AML-193 (cell line): ENCODE measurements at places on chromosomes 5 and 9.

GRCh38 chr9:99211746-99212145, 10.0 kb downstream of the ALG2 start:
- DNase-seq, result no peak

GRCh38 chr5:105167092-105167491, 1604.5 kb upstream of the NUDT12 start:
- no peak for DNase-seq

DNA sequence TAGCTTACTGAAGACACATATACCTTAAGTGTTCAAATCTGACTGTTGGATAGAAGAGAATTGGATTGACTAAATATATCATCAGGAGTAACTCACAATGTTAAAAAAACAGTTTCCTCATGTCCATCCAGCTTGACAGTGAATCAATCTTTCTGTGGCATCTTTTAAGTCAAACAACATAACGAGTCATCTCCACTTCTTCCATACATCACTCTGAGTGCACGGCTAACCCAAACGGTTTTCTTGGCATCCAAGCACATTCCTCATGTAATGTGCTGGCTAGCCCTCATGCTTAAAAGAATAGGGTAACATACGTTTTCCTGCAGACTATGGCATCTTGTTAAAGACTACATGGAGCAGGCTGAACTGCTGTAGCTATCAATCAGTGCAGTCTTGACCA, 291.5 kb upstream of the TRPC7 start:
- no peak for DNase-seq

DNA sequence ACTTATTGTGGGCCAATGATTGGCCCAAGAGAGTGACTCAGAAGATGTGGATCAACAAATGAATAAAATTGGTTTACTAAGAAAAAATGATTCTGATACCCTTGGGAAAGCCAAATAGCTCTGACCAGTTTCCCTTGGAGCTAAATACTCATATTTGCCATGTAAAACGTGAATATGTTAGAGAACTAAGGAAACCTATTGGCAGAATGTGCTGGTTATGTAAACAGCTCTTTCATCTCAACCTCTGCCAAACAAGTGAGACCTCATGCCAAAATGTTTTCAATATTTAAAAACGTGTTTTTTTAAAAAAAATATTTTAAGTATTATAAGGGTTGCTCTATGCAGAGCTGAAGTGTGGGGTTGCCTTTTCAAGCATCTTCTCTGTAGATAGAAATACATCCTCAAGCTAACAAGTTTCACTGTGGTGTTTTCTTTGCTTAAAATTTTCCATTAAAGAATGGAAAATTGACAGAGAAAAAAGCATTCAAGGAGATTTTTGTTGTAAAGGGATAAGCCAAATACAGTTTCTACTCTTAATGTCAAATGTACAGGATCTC, 186.9 kb upstream of the TUT7 start:
- DNase-seq, result no peak

GRCh38 chr5:131081913-131082488, 83.1 kb downstream of the HINT1 start:
- DNase-seq, result no peak

- no peak for DNase-seq
Measured at GRCh38 chr9:125911861-125912644, 164.9 kb downstream of the PBX3 start.

GRCh38 chr9:95771556-95772246, 103.8 kb upstream of the ERCC6L2 start:
- no peak for DNase-seq

DNA sequence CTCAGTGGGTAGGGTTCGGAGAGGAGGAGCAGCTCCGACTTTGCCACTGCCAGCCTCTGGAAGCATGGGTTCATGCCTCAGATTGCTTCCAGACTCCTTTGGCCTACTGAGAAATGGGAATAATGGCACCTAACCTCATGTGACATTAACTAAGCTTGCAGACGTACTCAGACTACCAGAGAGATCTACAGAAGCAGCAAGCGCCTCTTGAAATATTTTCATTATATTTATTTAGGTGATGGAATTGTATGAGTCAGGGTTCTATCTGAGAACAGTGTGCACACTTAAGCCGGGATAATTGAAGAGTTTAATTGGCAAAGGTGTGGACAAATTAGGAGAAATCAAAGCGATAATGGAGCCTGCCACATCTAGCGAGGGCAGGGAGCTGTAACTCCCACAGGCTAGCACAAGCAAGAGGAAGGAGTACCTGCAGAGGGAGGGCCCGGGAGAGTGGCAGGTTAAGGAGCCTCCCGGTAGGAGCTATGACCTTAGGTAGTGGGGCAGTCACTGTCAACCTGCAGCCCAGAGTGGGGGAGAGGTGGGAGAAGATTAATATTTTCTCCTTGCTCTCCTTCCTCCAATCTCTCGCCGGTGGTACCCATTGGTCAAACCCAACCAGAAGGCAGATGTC, 12.2 kb upstream of the PDZD2 start:
- no peak for DNase-seq

DNA sequence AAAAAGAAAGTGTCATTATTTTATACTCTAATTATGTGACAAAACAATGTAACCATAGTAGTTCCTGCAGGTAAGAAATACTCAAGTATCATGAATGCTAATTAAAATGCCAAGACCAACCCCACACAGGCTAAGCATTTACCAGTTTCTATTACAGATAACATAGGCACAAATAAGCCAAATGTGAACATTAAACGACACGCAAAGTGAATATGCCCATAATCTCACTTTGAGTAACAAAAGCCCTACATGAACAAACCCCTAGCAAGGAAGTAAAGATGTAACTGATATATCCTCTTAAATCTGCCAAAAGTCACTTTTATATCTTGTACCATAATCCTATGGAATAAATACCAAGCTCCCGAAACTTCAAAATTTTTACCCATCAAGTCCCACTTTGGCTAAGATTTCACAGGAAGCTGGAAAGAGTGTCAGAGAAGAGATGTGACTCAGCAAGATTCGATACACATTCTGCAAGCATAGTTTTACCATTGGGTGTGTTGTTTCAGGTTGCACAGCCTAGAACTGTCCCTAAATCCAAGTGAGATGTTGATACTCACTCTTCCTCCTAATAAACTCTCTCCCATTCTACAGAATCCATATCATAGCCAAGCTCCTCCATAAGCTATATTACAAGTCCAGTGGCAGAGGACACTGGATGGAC, 28.8 kb downstream of the TRPM6 start:
- DNase-seq, result no peak

GRCh38 chr9:82582693-82583092, 480.2 kb downstream of the RASEF start:
- DNase-seq, result no peak

DNA sequence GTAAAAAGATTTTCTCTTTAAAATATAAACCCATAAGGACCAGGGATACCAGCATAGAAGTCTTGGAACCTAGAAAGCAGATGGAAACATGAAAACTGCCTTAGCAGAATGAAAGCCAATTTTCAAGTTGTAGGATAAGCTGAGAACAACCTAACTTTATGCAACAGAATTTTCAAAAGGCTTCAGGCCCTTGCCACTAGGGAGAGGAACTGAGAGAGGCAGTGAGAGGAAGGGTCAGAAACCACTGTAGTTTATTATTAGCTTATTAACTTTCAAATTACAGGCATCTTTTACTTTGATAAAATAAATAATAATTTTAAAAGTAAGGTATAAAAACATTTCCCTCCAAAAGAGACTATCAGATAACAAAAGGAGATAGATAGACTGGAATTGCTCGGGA, 33.4 kb downstream of the FAM81B start:
- no peak for DNase-seq

DNA sequence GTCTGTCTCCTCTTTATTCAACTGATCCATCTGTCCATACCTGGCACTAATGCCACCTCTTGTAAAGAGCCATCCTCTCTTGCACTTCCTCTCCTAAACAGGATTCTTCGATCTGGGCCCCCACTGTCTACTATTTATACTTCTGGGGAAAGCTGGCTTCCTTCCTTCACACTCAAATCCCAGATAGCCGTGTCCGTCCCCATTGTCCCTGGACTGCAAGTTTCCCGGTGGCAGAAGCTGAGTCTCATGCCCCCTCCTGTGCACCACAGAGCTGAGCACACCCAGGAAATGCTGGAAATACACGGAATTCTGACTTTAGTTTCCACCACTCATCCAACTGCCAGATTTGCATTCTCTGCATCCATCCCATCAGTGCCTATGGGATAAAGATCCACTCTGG, 84.0 kb downstream of the MARCHF11 start:
- no peak for DNase-seq

- DNase-seq, result peak; percentile 68
Measured at GRCh38 chr9:127049044-127049443, 73.4 kb downstream of the ANGPTL2 start.

DNA sequence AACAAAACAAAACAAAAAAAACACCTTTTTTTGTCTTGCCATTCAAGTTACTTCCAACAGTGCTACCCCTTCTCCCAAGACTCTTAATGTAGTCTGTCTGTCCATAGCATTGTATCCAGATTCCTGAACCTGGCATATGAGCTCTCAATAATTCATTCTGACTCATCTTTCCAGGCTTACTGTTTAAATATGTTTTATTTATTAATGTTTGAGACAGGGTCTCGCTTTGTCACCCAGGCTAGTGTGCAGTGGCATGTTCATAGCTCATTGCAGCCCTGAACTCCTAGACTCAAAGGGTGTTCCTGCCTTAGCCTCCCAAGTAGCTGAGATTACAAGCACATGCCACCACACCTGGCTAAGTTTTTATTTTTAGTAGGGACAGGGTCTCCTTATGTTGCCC, 208.0 kb upstream of the DMRT1 start:
- no peak for DNase-seq
